Retina (tissue), 1 donor: ENCODE measurements at places on chromosomes 2 and 18.
A peak's percentile ranks its signal among the peaks of the same experiment; 100 is the strongest.

DNA sequence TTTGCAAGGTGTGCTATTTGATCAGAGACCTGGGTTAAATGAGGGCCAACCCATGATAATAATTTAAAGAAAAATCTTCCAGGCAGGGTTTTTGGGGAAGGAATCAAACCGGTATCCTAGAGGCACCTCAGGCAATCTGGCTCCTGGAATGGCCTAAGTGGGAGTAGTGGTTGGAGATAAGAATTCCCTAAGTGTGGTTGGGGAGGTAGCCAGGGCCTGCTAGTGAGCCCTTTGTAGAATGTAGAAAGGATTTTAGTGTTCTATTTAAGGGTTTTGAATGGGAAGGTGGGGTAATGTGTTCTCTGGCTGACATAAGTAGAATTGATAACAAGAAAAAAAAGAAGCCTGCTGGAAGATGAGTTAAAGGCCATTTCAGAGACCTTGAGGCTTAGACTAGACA is 422.2 kb downstream of the XIRP2 start:
- DNase-seq: no peak

DNA sequence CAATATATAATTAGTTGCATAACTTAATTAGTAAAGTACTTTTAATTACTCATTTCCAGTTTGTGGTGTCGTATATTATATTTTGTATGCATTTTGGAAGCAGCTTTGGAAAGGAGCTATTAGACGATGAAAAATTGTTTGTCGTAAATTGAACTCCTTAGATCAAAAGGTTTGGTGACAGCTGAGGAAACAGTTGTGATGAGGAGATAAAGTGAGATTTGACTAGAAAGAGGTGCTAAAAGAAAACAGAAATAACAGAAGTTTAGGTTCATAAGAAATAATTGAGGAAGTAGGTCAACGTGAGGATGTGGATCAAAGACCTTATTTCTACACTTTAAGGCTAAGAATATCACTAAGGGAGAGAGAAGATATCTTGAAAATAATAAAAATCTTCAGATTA is 141.9 kb upstream of the NETO1 start:
- DNase-seq: no peak

GRCh38 chr18:38693104-38693503 is 1127.5 kb upstream of the CELF4 start:
- peak; percentile 13 for DNase-seq

DNA sequence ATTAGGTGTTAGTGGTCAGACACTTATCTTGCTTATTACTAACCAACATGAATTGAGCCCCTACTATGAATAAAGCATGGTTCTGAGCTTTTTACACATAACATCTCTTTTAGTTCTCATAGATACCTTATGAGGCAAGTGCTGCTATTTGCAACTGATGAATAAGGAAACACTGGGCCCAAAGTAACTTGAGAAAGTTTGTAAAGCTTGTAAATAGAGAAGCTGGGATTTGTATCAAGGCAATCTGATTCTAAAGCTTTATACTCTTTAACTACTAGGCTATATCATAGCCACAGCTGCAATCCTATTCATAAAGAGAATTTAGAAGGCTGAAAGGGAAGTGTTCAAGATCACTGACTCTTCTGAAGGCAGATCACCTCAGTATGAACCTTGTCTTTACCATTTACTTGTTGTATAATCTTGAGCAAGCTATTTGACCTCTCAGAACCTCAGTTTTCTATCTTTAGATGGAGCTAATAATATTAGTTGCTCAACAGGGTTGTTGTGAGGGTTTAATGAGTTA is 60.4 kb downstream of the ABCB11 start:
- DNase-seq: no peak

DNA sequence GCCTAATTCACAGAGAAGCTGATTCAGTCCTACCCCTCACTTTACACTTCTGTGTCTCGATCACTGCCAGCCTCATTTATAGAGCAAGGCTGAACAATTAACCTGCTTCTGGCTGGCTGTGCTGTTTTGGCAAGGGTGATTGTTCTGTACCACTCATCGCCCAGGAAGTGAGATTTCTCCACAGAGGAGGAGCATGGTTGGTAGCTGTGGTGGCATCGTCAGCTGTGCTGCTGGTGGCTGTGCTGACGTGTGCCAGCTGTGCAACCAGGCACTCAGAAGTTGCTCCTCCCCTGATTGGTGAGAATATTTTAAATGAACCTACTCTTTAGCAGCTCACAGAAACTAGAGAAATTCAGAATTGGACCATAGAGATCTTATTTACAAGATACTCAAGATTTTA is 158.3 kb downstream of the EML6 start:
- DNase-seq: no peak

DNA sequence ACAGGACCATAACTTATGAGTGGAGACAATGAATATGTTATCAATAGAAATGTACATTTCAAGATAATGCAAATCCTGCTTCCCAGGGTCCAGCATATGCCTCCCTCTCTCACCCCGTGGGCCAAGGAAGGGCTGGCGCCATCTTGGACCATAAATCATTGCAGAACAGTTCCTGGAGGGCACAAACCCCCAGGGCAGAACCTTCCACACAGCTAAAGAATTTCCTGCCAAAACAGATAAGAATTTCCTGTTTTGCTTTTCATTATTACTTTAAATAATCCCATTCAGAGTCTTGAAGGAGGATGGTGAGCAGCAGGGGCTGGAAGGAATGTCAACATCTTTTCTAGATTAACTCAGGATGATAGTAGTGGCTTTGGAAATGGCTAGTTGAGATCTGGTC is 53.7 kb downstream of the EHD3 start:
- DNase-seq: no peak

- DNase-seq: no peak
Observed at GRCh38 chr18:78473563-78473962, 506.1 kb upstream of the SALL3 start.

- no peak for DNase-seq
Observed at GRCh38 chr2:187390891-187391290, 57.2 kb downstream of the CALCRL start.

DNA sequence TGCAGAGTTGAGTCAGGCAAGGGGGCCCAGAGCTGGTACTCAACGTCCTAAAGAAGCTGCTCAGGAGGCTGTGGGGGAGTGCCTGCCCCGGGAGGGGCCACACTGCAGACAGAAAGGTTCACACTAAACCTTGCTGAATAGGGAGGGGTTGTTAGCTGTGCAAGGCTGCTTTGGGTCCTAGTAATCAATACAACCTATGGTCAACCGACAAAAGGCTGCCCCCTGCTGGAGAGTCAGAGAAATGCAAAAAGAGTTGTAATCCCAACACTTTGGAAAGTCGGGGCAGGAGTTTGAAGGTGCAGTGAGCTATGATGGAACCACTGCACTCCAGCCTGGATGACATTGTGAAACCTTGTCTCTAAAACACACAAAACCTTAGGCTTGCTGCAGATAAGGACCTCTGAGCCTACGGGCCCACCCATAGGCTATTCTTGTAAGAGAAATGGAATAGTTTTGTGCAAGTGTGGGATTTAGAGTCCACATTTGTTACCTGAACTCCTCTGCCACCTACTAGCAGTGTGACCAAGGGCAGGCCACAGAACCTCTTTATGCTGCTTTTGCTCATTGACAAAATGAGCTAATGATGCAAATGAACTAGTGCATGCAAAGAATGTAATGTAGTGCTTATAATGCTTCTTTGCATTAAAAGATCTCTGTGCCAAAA is 81.5 kb downstream of the PRPF40A start:
- DNase-seq: peak; percentile 74

DNA sequence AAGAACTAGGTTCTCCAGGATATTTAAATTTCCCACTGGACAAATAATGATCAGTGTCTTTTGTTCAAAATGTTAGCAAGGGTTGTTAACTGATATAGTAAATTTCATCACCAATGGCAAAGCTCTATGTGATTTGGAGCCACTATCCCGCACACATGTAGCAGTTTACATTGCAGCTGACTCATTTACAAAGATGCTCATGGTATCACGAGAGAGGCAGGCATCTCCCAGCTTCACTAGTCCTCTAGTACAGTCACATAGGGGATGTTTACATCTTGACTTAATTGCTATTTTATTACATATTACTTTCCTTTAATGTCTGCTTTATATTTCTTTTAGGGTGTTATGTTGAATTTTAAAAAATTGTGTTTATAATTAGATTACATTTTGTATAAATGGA is 30.7 kb downstream of the KCNE4 start:
- DNase-seq: no peak

DNA sequence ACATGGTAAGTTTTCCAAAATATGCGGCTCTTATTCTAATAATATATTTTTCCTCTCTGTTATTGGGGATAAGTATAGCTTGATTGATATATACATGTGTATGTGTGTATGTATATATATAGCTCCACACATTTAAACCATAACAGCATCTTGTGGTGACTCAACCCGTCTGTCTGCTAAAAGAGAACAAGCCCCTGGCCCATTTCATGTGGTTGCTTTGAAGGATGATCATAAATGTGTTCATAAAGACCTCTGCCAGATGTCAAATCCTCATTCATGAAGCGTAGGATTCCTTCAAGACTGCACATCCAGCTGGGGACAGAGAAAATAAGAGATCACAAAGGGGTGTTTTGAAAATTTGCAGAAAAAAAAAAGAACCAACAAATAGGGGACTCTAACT is 79.3 kb downstream of the RHOB start:
- no peak for DNase-seq

- DNase-seq: no peak
Observed at GRCh38 chr2:60742419-60742818, 13.6 kb upstream of the PAPOLG start.

DNA sequence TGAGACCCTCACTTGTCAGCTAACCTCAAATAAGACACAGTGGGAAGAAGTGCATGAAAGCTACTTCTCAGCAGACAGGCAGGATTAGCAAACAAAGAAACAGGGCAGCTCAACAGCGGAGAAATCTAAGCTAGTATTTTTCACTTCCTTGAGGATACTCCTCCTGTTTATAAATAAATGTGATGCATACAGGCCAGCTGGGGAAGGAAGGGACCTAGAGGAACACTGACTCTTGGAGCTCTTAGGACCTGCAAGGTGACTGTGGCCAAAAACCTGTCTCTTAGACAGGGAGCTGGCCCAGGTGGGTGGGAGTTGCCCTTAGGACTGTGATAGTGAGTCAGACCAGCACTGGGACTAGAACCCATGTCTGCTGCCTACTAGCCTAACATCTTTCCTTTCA is 4.8 kb downstream of the REEP1 start:
- DNase-seq: no peak

- no peak for DNase-seq
Observed at GRCh38 chr2:131132729-131133128, 27.6 kb downstream of the PLEKHB2 start.

DNA sequence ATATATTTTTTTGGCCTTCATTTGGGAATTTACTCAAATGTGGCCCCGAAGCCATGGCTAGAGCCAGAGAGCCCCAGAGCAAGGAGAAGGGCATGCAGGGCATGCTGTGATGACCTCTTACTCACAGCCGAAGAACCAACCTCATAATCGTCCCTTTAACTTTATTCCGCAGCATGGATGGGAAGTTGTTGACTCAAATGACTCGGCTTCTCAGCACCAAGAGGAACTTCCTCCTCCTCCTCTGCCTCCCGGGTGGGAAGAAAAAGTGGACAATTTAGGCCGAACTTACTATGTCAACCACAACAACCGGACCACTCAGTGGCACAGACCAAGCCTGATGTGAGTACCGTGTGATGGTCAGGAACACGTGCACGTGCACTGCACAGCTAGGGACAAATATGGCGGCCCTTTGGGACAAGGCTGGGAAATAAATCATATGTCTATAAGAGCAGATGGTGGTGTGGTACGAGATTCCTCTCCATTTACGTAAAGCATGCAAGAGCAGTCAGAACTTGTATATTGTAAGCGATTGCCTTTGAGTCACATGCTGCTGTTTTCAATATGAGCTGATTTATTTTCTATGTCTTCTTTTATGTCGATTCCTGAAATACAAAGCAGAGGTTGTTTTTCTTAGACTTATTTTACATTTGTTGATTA is 280.9 kb downstream of the NEDD4L start:
- no peak for DNase-seq

DNA sequence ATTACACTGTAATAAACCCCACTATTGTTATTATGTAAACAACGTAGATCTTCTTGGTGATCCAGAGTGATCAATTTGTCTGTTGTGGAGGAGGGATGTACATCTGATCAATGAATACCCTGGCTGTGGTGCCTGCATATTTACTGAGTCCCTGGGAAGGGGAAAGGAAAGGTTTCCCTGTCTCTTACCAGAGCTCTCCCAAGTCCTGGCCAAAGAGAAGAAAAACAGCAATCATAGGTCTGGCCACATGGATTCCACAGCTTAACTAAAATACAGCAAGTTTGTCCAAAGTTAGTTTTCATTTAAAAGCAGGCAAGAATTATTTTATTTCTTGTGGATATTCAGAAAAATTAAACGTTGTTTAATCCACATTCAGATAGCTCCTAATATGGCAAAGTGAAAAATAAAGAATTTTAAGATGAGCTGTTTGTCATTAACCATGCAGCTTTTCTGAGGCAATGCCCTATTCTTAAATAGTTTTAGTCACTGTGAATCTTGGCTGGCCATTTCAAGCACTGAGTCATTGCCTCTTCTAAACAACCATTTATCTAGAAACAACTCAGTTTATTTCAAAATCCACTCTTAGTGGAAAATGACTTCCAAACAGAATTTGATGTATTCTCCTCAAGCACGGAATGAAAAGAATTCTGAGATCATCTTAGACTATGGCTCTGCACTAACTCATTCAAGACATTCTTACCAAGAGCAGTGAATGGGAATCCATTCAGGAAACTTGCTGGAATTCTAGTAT is 1004.4 kb upstream of the CDH2 start:
- DNase-seq: no peak

DNA sequence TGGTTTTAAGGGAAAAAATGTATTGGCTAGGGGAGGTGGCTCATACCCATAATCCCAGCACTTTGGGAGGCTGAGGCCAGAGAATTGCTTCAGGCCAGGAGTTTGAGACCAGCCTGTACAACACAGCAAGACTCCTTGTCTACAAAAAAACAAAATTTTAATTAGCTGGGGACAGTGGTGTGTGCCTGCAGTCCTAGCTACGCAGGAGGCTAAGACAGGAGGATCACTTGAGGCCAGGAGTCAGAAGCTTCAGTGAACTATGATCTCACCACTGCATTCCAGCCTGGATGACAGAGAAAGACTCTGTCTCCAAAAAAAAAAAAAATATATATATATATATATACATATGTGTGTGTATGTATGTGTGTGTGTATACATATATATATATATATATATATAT is 18.5 kb downstream of the CCDC88A start:
- DNase-seq: no peak
